GM13976 (cell line): ENCODE measurements at places on chromosomes 7 and 10.

DNA sequence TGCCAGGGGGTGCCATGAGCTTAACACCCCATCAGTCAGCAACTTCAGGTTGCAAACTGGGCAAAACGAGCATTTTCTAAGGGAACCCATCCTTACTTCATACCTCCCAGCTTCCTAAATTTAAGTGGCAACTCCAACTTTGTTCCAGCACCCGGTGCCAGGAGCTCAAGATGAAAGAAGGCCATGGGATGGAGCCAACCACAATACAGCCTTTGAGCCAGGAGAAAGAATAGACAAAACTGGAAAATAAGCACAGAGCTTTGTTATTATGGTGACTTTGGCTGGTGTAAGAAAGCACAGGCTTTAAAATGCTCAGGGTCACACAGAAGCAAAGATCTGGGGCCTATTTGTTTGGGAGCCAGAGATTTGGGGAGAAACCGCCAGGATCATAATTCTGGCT lies 388.7 kb upstream of the MGMT start:
- no peak for DNase-seq

- no peak for DNase-seq
Measured at GRCh38 chr7:143227806-143228205, 6.0 kb downstream of the TAS2R40 start.

- no peak for DNase-seq
Measured at GRCh38 chr10:74086317-74086716, 64.3 kb downstream of the AP3M1 start.

GRCh38 chr10:13347500-13348156 lies 465 bp downstream of the SEPHS1 start:
- peak; percentile 87 for DNase-seq

DNA sequence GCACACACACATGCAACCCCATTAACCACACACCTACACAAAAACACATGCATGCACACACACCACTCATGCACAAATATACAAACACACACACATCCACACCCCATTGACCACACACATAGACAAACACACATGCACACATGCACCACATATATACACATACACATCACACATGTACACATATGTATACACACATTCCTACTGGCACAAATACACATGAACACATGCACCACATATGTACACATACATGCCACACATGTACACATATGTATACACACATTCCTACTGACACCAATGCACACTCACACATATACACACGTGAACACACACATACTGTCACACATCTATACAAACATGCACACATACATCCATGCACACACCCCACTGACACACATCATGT lies 212.5 kb upstream of the PPP2R2D start:
- DNase-seq: no peak

DNA sequence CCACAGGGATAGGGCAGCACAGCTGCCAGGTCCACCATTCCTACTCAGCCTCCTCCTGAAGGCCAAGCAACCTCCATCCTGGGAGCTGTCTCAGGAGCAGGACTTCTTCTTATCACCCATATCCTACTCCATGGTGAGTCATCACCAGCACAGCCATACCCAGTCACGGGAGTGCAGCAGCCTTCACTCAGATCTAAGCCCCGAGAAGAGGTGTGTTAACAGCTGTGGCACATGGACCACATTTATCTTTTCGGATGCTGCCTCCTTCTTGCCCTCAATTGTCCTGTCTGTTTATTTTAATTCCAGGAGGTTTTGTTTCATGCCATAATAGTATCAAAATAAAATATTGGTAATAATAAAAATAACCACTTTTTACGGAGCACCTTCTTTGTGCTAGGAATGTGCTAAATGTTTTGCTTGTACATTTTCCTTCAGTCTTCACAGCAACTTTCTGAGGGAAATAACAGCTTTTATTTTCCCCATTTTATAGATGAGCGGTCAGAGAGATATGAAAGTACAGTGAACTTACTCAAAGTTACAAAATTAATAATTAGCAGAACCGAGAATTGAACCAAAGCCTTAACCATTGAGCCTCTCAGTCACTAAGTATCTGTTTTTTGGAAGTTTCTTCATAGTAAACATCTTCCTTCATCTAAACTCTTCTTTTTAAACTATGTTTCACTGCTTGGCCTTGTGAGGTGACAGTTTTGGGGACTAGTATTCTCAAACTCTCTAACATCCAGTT lies 2.5 kb upstream of the KEL start:
- no peak for DNase-seq

- no peak for DNase-seq
Measured at GRCh38 chr10:92241158-92241500, 49.7 kb downstream of the CPEB3 start.

- DNase-seq: peak; percentile 6
Measured at GRCh38 chr7:4050126-4050660, 631.9 kb upstream of the FOXK1 start.

- DNase-seq: no peak
Measured at GRCh38 chr7:31466036-31466435, 47.9 kb upstream of the ITPRID1 start.

DNA sequence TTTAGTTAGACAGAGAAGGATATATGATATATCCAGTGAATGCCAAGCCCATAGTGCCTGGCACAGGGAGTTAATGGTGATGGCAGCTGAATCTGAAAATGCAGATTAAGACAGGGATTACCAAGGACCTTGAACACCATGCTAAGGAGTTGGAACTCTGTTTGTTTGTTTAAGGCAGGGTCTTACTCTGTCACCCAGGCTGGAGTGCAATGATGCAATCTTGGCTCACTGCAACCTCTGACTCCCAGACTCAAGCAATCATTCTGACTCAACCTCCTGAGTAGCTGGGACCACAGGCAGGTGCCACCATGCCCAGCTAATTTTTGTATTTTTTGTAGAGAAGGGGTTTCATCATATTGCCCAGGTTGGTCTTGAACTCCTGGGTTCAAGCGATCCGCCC lies 1.6 kb downstream of the AKR1D1 start:
- DNase-seq: no peak

DNA sequence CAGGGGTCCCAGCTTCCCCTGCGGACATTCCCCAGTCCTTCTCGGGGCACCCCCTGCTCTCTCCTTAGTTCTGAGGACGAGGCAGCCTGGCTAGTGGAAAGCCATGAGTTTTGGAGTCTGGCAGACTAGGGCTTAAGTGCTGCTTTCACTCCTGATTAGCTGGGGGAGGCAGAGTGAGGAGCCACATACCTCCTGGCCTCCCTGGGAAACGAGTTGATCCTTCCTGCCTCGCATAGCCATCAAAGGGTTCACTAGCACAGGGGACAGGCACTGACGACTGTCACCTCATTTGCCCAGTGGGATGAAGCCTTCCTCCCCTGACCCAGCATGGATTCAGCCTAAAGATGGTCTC lies 402.5 kb downstream of the RPS24 start:
- DNase-seq: no peak

GRCh38 chr10:115947104-115947503 lies 325.9 kb downstream of the GFRA1 start:
- no peak for DNase-seq

GRCh38 chr10:6586501-6586900 lies 6.4 kb upstream of the PRKCQ start:
- no peak for DNase-seq

DNA sequence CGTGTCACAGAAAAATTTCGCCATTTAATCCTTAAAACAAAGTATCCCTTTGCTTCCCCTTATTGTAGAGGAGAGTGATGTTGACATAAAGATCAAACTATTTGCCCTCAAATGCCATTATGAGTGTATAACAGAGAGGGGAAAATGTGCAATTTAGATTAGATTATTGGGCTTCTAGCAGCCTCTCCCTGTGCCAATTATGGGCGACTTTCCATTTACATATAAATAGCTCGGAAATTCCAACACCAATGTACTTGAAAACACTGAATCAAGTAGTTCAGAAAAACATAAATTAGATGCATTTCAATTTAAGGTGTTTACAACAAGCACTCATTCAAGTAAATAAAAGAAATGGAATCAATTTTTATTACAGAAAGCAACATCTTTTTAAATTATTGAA lies 64.6 kb upstream of the LRRN3 start:
- DNase-seq: no peak

- no peak for DNase-seq
Measured at GRCh38 chr10:1272777-1273161, 216.6 kb downstream of the WDR37 start.

- DNase-seq: no peak
Measured at GRCh38 chr7:40843338-40843985, 708.7 kb downstream of the SUGCT start.

DNA sequence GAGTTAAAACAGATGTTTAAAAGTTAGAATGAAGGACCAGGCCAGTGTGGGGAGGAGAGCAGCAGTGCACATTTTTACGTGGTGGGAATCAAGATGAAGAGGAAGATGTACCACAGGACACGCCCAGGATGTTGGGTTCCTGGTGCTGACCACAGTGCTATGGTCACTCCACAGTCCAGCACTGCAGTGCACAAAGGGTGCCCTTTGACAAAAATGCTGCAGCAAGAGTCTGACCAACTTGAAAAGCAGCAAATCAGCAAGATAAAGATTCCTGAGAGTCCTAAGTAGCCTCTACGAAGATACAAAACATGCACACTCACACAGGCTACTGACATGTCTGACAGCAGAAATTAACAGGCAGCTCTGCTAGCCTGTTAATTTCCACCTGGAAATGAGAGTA lies 107.1 kb downstream of the PIP4K2A start:
- no peak for DNase-seq

GRCh38 chr10:115956225-115957011 lies 316.6 kb downstream of the GFRA1 start:
- DNase-seq: no peak

GRCh38 chr7:157266272-157266671 lies 70.5 kb upstream of the DNAJB6 start:
- no peak for DNase-seq

DNA sequence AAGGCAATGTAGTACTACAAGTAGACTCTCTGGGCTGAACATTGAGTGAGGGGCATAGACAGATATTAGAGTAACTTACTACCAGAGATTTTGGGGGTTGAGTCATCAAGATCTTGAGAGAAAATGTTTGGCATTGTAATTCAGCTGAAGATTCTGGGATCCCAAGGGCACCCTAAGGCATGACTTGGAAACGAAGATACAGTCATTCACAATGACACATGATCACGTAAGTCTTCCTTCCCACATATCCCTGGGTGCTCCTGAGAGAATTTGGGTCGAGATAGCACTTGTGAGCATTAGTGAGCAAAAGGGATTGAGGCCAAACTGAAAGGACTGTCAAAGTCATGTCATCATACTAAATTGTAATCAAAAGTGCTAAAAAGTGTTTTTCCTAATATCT lies 192.5 kb upstream of the PCLO start:
- DNase-seq: no peak

DNA sequence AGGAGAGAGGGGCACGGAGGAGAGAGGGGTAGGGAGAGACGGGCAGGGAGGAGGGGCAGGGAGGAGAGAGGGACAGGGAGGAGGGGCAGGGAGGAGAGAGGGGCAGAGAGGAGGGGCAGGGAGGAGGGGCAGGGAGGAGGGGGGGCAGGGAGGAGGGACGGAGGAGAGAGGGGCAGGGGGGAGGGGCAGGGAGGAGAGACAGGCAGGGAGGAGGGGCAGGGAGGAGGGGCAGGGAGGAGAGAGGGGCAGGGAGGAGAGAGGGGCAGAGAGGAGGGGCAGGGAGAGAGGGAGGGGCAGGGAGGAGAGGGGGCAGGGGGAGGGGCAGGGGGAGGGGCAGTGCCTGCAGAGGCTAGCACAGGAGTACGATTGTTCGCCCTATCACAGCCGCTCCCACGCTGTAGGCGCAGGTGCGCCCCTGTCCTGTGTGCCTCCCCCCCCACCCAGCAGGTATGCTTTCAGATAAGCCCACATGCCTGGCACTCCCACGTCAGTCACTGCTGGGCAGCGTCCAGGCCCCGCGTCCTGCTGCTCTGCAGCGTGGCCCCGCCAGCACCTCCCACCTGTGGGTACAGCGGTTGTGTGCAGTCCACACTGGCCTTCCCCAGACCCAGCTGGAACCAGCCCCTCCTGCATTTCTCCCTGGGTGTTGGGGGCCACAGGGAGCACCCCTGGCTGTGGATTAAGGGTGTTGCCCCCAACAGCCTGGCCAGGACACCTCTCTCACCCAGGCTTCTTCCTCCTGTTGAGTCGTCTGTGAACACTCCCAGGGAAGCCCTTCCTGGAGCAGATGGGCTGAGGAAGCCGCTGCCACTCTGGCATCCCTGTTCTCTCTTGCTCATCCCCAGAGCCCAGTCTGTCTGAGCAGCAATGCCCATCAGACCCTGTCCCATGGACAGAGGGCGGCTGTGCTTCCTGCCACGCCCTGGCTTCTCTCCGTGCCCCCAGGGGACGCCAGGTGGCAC lies 10.8 kb downstream of the NKX6-2 start:
- no peak for DNase-seq

DNA sequence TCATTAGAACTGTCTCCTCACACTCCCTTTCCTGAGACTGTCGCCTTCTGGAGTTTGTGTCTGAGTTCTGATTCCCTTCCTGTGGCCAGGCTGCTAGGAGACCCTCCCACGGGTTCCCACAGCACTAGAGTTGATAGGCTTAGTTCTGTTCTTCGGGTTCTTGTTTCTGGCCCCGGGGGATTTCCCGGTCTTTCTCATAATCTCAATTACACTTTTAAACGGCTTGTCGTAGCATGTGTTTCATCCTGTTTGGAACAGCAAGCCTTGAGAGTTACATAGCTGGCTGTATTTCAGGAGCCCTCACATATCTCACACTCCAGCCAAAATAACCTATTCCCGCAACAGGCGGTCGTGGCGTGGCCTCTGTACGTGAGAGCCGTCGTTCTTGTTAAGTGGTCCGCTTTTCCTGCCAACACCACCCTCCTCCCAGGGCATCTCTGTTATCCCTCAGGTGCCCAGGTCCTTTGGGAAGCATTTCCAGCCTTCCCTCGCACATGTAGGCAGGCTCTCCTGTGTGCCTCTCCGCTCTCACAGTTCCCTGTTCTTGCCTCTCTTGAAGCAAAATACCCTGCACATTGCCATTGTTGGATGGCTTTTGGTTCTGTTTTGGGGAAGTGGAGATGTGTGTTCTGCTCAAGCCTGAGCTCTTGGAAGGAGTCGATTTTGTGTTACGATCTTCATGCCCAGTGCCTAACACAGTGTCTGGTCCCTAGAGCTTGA lies 46.0 kb downstream of the CDC123 start:
- peak; percentile 75 for DNase-seq
